AG09309 (cell line): ENCODE measurements at places on chromosomes 5 and 9.

GRCh38 chr5:10611290-10611689, 47.4 kb downstream of the ANKRD33B start:
- no peak for DNase-seq

DNA sequence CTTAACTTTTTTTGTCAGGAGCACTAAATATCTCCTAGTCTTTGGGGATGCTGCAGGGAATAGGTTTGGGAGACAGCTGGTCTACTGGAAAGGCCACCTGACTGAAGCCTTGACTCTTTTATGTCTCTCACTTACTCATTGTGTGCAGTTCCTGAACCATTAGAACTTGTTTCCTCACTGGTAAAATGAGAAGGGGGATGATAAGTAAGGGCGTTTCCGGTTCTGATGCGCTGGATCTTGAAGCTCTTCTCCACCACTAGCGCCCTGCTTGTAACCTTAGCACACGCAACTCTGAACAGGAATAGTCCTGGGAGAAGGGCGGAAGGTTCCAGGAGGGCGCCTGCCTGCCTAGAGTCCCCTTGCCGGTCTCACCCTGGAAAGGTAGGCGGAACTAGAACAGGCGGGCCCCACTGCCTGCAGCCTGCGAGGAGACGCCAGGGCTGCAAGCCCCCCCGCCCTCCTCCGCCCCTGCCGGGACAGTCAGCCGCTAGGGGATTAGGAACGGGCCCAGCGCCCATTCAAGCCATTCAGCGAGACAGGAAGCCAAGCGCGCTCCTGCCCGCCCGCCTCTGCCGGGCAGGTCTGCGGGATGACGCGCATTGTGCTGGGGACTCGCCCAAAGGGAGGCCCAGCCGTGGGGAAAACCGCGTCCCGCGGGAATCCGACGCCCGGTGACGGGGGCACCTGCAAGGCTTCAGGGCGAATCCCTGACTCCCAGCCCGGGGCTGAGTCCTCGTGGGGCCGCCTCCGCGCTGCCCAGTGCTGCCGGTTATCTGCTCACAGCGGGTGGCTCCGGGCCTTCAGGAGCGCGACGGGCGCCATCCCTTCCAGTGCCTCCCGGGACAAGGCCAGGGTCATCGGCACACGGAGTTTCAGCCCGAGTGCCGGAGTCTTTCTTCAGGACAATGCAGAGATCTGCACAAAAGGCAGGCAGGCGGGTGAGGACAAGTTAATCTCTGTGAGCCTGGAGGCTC, 44.0 kb upstream of the XPA start:
- DNase-seq = no peak

DNA sequence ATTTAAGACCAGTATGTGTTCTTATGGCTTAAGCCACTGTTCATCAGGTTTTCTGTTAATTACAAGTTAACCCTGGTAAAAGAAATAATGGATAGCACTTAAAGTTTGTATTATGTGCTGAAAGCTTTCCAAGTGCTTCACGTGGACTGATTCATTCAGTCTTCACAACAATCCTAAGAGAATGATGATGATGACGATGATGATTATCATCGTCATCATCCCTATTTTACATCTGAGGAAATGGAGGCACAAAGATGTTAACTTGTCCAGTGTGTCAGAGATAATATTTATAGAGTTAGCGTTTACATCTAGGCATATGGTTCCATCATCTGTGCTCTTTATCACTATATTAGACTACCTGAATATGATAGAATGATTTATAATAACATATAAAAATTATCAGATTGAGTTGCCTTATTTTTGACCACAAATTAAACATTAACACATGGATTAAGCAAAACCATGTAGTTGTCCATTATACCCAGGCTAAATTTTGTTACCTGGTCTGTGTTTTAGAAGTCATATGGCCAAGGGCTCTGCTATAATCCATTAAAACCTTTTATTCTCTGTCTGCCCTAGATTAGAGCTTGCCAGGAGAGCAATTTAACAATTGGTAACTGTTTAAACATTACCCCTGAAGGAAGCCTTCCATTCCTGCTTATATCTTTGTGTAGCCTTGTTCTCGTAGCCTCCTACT, 102.3 kb upstream of the MAP3K1 start:
- no peak for DNase-seq

GRCh38 chr5:148687427-148687826, 33.1 kb upstream of the HTR4 start:
- no peak for DNase-seq

DNA sequence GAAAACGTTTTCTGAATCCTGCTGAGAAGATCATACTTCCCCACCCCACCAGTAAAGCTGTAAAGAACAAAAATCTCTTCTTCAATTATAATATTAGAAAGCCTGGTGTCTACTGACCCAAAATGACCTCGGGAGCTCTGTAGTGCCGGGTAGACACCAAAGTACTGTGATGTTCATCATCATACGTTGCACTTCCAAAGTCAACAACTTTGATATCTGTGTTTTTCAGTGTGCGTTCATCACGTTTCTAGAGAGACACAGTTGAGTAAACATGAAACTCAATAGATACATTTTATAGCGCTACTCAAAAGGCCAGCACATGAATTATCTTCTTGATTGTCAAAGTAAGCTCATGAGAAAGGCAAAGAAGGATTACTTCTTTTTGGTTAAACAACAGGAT, 14.6 kb downstream of the CLK4 start:
- no peak for DNase-seq

DNA sequence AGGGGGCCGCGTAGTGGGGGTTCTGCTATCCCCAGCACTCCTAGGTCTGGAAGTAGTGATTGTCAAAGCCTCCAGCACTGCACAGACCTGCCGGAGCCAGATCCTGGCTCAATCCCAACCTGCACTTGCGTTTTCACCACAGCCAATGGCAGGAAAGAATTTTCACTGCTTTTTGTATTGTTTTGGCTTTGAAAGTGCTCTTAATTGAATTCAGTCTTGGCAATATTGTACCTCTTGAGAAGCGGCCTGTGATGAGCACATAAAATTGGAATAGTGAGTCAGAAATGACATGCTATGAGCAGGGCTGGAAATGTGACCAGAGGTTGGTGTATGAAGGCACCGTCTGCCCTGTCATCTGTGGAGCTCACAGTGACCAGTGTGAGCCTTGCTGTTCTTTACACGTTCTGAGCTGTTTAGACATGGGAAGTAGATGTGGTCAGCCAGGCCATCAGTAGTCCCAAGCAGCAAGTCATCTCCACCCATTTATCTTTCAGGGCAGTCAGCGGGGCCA, 41.5 kb downstream of the SECISBP2 start:
- no peak for DNase-seq

- no peak for DNase-seq
Measured at GRCh38 chr9:33467526-33467925, 6.2 kb downstream of the NOL6 start.

DNA sequence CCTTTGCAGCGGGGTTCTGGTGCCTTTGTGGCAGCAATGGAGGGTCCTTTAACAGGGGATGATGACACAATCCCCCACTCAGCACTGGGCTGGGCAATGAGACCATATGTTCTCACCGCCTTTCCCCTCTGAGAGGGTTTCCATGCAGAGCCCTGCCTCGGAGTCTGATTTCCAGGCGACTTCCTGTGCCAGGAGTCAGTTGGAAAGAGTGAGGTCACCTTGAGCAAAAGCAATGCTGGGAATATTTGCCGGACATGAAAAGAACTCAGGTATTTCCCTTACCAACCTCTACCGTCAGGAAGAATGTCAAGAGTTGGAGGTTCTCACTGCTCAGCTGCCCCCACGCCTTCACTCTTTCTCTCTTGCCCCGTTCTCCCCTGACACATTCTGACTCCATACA, 284.2 kb upstream of the IRX1 start:
- DNase-seq = no peak

DNA sequence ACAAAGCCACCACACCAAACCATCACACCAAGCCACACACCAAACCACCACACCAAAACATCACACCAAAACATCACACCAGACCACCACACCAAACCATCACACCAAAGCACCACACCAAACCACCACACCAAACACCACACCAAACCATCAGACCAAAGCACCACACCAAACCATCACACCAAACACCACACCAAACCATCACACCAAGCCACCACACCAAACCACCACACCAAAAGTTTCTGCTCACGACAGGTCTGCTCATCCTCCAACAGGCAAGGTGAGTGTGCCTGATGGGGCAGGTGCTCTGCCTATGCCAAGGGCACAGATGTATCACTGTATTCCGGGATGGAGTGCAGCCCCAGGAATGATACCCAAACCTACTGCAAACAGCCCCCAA, 87.9 kb upstream of the FSTL4 start:
- no peak for DNase-seq

DNA sequence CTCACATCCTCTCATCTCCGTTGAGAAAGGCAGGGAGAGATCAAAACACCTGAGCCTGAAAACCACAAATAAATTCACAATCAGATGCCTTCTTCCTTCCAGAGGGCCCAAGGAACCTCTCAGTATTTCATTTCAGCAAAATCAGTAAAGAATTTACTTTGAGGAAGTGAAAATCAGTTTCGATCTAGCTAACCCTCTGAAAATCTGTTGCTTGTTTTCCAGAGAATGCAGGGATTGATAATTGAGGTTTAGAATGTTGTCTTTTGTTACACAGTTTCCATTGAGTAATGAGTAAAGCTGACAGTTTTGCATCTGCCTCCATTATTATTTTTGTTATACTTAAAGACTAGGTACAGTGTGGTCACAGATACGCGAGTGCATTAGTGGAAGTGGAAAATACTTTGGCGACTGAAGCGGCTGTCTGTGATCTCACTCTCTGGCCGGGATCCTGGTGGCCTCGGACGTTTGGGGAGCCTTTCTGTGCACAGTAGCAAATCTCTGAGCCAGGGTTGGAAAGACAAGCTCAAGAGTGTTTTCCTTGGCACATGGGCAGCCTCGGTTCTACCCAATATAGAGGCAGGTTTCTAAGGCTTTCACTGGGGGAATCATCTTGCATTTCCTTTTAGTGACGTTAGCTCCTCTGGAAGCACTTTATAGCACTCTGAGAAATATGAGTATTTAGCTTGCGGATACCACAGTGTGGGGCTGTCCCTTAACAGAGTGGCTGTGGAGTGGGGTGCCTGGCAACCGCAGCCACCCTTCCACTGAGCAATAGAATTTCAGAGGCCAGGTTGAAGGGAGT, 32.2 kb upstream of the ANGPTL2 start:
- peak; percentile 75 for DNase-seq

DNA sequence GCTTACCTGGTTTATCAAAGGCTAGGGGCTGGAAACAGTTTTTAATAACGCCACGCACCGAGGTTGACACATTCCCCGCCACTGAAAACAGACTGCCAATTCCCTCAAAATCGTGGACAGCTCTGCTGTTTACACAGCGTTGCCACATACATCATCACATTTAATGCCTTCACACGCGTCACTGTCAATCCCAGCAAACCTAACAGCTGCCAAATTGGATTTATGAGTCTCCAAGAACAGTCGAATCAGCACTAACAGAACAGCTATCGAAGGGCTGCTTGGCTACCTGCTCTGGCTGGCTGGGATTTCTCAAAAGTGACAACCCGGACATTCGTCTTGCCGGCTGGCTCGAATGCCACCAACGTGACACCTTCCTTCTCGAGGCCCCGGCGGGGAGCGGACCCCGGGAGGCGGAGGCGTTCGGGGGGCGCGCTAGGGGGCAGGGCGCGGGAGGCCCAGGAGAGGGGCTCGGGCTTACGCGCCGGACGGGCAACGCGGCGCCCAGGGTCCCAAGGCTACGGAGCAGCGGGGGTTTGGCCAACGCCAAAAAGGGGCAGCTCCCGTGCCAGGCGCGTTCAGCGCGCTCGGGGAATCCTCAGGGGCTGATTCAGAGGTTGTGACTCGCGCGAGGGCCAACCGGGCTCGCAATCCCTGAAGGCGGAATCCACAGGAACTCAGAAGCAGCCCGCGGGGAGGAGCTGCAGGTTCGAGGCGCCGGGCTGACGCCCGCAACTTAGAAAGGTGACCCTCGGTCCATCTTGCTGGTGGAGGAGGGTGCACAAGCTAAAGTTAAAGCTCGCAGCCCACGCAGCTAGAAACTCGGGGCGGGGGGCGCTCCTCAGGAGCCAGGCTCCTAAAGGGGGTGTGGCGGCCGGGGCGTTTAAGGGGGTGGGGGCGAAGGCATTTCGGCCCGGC, 1.2 kb downstream of the CDC14B start:
- no peak for DNase-seq

GRCh38 chr5:32600054-32600622, 14.8 kb downstream of the SUB1 start:
- DNase-seq = peak; percentile 65

DNA sequence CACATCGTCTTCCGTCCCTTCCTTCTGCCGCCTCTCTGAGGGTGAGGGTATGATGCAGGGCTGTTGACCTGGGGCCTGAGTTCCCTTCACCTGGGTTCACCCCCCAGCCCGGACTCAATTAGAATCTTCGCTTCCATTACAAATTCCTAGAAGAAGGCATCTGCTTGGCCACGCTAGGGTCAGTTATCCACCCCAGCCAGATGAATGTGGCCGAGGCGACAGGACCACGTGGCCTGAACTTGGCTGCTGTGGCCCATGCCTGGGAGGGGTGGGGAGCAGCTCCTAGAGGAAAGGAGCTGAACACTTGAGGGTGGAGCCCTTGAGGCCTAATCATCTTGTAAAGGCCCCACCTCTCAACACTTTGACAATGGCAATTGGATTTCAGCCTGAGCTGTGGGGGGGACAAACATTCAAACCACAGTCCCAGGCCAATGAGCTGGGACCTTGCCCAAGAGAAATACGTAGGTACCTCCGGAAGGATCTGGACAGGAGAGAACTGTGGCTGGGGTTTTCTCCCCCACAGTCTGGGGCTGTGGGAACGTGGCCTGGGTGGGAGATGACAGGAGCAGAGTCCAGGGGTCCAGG, 90.6 kb upstream of the ADAMTS2 start:
- DNase-seq = no peak

DNA sequence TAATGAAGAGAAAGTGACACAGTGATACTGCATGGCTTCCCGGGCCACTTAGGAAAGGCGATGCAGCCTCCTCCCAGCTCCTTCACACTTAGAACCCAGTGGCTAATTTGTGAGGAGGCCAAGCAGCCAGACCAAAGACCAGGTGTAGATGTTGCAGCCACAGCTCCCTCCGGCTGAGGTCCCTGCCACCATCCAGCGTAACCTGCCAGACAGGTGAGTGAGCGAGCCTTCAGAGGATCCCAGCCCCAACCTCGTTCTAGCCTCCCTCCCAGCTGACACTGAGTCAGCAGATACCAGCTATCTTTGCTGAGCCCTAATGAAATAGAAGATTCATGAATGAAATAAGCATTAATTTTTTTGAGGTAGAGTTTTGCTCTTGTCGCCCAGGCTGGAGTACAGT, 59.7 kb downstream of the COL23A1 start:
- no peak for DNase-seq
